ENCODE measurements at places on chromosomes 16 and 17.
A peak's percentile ranks its signal among the peaks of the same experiment; 100 is the strongest.

DNA sequence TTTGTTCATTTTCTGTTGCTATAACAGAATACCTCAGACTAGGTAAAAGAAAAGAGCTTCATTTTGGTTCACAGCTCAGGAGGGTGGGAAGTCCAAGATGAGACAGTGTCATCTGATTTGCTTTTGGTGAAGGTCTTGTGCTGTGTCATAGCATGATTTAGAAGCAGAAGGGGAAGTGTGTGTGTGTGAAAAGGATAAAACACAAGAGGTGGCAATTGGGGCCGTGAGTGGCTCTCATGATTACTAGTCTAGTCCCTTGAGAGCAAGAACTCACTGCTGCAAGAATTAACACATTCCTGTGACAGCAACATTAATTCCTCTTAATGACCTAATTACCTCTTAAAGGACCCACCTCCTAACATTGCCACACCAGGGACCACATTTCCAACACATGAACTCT, 8.3 kb downstream of the SLC35G3 start:
- no peak overlapping the region for H3K27ac ChIP-seq
- peaks cover 33% of the 10 kb centered on the region for H3K36me3 ChIP-seq
- H3K27me3 ChIP-seq = no peaks in the 10 kb centered on the region
- H3K4me1 ChIP-seq = no peaks in the 10 kb centered on the region
- no peak overlapping the region for H3K4me3 ChIP-seq

DNA sequence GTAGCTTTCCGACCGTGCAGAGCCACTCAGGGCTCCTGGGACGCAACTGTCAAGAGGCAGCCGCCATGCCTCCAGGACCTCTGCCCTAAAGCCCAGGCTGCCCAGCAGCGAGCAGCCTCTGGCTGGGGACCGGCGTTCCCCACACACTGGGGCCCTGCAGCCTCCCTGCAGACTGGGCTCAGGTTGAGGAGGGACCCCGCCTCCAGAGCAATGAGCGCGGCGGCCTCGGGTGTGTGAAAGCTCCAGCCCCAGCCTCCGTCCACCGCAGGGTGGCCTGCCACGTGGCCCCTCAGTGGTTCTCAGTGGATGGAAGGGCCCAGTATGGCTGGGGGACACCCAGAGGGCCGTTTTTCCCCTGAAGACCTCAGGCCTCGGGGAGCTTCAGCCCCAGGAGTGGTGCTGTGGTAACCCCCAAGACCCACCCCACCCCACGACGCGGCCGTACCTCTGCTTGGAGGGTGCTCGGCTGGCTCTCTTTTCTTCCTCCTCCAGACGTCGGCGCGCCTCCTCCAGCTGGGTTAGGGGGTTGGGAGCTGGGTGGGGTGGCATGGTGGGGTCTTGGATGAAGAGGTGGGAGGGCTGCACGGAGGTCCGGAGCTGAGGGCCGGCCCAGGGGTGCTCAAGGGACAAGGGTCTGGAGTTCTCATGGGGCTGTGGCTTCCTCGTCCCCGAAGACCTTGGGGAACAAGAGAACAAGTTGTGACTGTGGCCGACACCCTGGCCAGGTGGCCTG, 10.2 kb downstream of the PDIA2 start:
- no peak for DNase-seq
- no peaks in the 10 kb centered on the region for H3K27me3 ChIP-seq
- peaks cover 46% of the 10 kb centered on the region for H3K36me3 ChIP-seq
- no peak overlapping the region for H3K27ac ChIP-seq
- no peaks in the 10 kb centered on the region for H3K4me1 ChIP-seq

- no peak for DNase-seq
- H3K27ac ChIP-seq = no peak overlapping the region
- peaks cover 39% of the 10 kb centered on the region for H3K36me3 ChIP-seq
- no peak overlapping the region for H3K4me3 ChIP-seq
- peaks cover 22% of the 10 kb centered on the region for H3K4me1 ChIP-seq
Measured at GRCh38 chr16:30358990-30359870, 4.1 kb upstream of the CD2BP2 start.

DNA sequence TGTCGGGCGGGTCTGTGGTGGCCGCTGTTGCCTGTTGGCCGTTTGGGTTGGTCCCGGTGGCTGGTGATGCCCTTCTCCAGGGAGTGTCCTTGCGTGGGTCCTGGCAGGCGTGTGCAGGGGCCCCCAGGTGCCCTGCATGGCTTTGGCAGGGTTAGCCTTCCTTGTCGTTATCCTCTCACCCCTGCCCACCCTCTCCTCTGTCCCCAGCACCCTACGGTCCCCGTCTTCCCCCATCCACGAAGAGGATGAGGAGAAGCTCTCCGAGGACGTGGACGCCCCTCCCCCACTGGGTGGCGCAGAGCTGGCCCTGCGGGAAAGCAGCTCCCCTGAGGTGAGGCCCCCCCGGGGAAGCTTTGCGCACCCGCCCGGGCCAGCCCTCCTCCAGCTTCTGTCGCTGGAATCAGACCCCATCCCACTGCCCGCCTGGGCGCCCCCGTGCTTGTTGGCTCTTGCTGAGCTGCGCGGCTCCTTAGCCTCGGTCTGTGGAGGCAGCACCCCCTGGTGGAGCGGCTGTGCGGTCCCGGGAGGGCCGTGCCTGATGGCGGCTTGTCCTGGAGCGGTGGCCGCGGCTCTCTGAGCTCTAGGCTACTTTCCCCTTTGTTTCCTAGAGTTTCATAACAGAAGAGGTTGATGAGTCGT, 10.6 kb upstream of the NUDT16L1 start:
- H3K36me3 ChIP-seq = peaks cover 59% of the 10 kb centered on the region
- H3K4me3 ChIP-seq = no peak overlapping the region
- no peaks in the 10 kb centered on the region for H3K4me1 ChIP-seq
- no peaks in the 10 kb centered on the region for H3K27me3 ChIP-seq

DNA sequence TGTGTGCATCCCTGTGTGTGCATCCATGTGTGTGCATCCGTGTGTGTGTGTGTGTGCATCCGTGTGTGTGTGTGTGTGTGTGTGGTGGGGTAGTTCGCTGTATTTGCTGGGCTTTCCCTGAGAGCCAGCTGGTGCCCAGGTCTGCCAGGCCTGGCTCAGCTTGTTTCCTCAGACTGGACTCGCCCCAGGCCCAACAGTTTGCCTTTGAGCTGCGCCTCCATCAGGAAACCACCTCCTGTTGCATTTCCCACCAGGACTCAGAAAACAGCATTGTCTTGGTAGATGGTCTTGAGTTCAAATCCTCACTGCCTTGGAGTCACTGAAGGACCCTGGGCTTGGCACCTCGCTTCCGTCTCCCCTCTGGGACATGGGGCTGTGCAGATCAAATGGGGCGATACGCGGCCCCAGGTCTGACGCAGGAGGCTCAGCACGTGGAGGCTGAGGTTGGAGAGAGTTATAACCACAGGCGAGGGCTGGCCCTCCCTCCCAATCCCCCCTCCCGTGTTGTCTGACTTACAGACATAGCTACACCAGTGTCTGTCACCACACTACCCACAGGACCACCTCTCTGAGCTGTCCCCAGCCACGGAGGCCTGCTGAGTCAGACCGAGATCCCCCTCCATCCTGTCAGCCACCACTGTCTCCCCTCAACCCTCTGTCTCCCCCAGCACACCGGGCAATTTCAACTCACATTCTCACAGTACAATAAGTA, 4.7 kb downstream of the ITGAE start:
- no peaks in the 10 kb centered on the region for H3K36me3 ChIP-seq
- no peaks in the 10 kb centered on the region for H3K27me3 ChIP-seq
- no peaks in the 10 kb centered on the region for H3K4me1 ChIP-seq
- H3K27ac ChIP-seq = no peak overlapping the region

DNA sequence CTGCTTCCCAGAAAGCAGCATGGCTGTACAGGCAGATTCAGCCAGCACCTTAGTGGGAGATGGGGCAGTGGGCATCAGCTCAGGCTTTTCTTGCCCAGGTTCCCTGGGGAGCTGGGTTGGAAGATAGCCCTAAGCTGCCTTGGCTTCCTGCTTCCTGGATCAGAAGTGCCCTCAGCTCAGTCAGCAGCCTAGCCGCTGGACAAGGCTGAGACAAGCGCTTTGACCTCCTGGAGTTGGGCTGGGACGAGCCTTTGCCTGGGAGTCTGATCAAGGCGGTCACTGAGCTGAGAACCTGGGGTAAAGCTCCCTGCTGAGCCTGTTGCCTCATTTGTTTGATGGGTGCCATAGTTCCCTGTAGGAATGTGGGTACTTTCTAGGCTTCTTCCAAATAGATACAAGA, 190.0 kb downstream of the RAB11FIP4 start:
- peaks cover 32% of the 10 kb centered on the region for H3K4me1 ChIP-seq
- DNase-seq = no peak
- no peaks in the 10 kb centered on the region for H3K27me3 ChIP-seq
- H3K36me3 ChIP-seq = no peaks in the 10 kb centered on the region

DNA sequence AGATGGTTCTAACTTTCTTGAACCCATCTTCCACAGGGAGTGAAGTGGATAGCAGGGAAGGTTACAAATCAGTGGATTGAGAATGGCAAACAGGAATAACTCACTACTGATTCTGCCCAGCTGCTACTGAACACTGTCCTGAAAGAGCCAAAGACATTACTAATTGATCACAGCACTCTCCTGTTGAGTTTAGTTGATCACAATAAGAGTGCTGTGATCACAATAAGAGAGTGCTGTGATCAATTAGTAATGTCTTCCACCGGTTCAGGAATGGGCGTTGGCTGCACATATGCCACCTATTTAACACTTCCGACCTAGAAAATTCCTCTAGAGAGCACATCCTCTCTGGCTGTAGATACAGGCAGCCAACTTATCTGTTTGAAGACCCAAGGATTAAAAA, 11.4 kb downstream of the CFAP97D1 start:
- no peaks in the 10 kb centered on the region for H3K27me3 ChIP-seq
- H3K36me3 ChIP-seq = no peaks in the 10 kb centered on the region
- H3K4me3 ChIP-seq = no peak overlapping the region
- DNase-seq = no peak
- H3K4me1 ChIP-seq = no peaks in the 10 kb centered on the region
- H3K27ac ChIP-seq = no peak overlapping the region

DNA sequence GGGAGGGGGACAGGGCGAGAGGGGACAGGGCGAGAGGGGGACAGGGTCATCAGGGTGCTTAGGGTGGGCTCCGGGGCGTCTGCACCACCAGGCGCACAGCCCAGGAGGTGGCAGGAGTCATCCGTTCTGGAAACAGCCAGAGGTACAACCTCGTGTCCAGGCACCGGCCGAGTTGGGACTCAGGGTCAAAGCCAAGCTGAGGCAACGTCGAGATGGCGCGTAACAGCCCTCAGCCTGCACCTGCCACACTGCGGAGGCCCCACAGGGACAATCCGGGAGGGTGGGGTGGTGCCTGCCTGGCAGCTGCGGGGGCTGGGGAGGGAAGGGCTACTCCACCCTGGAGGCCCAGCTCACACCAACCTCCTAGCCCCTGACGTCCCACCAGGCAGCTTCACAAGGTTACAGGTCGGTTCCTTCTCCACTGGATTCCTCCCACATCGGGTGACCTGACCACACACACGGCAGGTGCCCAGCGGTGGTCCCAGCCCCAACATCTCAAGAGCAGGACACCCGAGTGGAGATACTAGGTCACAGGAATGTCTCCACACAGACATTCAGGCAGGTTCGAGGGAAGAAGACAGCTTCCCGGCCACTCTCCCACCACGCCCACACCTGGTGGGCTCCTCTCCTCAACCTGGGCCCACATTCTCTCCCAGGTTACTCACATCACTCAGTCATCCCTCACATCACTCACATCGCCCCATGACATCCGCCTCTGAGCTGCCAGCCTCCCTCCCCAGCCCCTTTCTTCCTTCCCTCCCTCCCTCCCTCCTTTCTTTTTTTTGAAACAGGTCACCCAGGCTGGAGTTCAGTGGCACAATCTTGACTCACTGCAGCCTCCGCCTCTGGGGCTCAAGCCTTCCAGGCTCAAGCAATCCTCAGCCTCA, 47.3 kb downstream of the RPH3AL start:
- no peaks in the 10 kb centered on the region for H3K4me1 ChIP-seq
- no peak for DNase-seq
- H3K4me3 ChIP-seq = no peak overlapping the region
- no peaks in the 10 kb centered on the region for H3K36me3 ChIP-seq
- no peak overlapping the region for H3K27ac ChIP-seq
- H3K27me3 ChIP-seq = no peaks in the 10 kb centered on the region

- no peaks in the 10 kb centered on the region for H3K27me3 ChIP-seq
- no peak overlapping the region for H3K4me3 ChIP-seq
- H3K36me3 ChIP-seq = no peaks in the 10 kb centered on the region
- DNase-seq = no peak
- no peak overlapping the region for H3K27ac ChIP-seq
- no peaks in the 10 kb centered on the region for H3K4me1 ChIP-seq
Measured at GRCh38 chr17:78434455-78435329, 56.2 kb downstream of the PGS1 start.

GRCh38 chr17:15238057-15238456, 27.1 kb downstream of the PMP22 start:
- H3K4me3 ChIP-seq = no peak overlapping the region
- H3K4me1 ChIP-seq = peaks cover 71% of the 10 kb centered on the region
- H3K36me3 ChIP-seq = peaks cover 67% of the 10 kb centered on the region
- H3K27me3 ChIP-seq = no peaks in the 10 kb centered on the region
- DNase-seq = no peak

DNA sequence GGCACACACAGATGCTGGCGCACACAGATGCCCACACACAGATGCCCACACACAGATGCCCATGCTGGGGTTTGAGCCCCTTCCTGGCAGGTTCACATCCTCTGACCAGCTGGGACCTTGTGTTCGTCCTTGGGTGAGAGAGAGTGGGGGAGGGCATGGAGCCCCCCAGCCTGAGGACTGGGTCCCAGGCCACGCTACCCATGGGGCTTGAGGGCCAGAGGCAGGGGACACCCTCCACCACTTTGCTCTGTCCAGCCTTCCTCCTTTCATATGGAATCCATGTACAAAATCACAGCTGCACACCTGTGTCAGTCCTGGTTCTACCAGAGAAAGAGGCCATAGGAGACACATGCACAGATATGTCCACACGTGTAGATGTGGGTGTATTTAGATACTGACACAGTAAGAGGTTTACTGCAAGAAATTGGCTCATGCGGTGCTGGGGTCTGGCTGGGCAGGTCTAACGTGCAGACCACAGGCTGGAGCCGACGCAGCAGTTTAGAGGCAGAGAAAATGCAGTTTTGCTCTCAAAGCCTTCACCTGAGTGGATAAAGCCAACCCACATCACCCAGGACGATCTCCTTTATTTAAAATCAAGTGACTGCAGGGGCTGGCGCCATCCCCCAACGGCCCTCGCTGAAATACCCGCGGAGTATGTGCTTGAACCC, 10.8 kb downstream of the SLC22A31 start:
- no peak overlapping the region for H3K4me3 ChIP-seq
- no peak for DNase-seq
- H3K4me1 ChIP-seq = peaks cover 19% of the 10 kb centered on the region
- H3K27ac ChIP-seq = no peak overlapping the region
- H3K27me3 ChIP-seq = no peaks in the 10 kb centered on the region
- H3K36me3 ChIP-seq = no peaks in the 10 kb centered on the region

DNA sequence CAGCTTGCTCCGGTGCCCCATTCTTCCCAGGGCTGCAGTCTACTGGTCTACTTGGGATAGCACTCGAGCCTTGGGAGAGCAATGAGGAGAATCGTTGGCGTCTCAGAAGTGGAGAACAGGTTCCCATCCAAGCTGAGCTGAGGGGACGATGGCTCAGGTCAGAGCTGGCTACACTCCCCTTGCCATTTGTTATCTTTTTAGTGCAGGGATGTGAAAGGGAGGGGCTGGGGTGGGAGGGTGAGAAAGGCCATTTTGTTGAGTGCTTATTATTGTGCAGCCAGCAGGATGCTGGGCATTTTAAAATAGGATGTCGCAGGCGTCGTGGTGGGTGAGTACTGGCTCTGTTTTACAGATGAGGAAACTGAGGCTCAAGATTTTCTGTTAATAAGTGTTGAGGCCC, 410.8 kb downstream of the SNX29 start:
- no peaks in the 10 kb centered on the region for H3K27me3 ChIP-seq
- no peaks in the 10 kb centered on the region for H3K36me3 ChIP-seq

GRCh38 chr16:4837733-4838501, 9.2 kb downstream of the GLYR1 start:
- peak overlapping the region; percentile 62 for H3K27ac ChIP-seq
- peaks cover 57% of the 10 kb centered on the region for H3K36me3 ChIP-seq
- DNase-seq = no peak

Data from right atrium auricular region (tissue), 2 donors.